Choroid plexus epithelial cell (primary cell): ENCODE measurements at places on chromosomes 13 and 19.

- DNase-seq: no peak
Measured at GRCh38 chr19:30390356-30390988, 18.3 kb downstream of the ZNF536 start.

DNA sequence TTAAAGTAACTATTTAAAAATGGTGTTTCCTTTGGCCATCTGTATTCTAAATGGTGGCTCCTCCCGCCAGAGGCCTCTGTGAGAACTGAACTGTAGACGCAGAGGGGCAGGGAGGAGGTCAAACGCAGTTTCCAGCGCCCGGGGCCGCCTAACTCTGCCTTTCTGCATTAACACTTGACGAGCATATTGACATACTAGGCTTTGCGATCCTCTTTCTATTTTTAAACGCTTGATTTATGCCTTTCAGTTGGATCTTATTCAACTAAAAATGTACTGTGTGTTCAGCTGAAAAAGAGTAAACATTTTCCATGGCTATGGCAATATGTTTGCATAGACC lies 74.7 kb downstream of the SPACA7 start:
- DNase-seq: no peak

DNA sequence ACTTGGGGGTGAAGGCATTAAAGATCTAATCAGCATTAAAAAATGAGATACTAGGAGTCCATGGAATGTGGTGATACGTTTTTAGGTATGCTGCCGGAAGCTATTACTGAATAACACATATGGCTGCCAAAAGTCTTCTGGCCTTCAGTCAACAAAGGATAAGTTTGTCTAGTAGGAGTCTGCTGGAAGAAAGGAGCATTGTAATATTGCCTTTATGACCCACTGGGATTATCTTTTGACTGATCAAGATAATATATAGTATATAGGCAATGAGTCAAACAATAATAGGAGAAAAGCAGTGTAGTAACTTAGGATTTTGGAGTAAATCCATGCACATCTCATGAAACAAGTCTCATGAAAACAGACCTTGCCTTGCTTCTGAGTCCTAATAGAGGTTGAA lies 295.4 kb downstream of the SLITRK6 start:
- DNase-seq: peak; percentile 52

DNA sequence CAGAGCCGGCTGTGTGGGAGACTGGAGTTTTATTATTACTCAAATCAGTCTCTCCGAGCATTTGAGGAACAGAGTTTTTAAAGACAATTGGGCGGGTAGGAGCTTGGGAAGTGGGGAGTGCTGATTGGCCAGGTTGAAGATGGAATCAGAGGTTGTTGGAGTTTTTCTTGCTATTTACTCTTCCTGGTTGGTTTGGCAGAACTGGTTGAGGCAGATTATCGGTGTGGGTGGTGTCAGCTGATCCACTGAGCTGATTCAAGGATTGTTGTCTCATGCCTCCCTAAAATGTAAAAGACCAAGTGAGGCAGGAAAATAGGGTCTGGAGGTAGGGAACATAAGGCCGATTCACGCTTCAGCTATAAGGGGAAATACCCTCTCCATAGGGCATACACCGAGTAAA lies 1.3 kb upstream of the TDRD12 start:
- DNase-seq: no peak

DNA sequence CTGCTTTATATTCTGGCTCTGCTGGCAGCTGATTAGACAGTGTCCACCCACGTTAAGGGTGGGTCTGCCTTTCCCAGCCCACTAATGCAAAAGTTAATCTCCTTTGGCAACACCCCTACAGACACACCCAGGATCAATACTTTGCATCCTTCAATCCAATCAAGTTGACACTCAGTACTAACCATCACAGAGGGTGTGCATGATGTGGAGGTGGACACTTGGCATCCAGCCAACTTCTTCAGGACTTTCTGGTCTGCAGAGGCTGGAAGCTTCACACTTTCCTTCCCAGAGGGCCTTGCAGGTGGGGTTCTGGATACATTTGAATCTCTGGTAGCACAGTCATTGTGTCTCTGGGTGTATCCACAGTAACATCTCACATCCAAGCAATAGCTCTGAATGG lies 18.9 kb upstream of the IGFL1 start:
- no peak for DNase-seq

GRCh38 chr19:38183251-38183897 lies 40.6 kb downstream of the DPF1 start:
- peak; percentile 35 for DNase-seq

DNA sequence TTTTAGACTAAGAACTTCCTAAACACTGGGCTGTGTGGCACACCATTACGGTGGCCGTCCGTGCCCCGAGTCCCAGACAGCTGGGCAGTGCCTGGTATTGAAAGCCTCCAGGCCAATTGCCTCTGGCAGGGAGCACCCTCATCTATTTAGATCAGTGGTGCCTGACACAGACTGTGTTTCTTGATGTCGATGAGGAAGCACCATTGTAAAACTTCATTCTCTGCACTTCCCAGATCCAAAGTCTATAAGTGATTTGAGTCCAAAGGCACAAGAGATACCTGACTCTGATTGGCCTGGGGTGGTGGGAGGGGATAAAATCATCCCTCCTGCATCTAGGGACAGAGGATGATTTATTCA lies 8.5 kb upstream of the STK24 start:
- no peak for DNase-seq

DNA sequence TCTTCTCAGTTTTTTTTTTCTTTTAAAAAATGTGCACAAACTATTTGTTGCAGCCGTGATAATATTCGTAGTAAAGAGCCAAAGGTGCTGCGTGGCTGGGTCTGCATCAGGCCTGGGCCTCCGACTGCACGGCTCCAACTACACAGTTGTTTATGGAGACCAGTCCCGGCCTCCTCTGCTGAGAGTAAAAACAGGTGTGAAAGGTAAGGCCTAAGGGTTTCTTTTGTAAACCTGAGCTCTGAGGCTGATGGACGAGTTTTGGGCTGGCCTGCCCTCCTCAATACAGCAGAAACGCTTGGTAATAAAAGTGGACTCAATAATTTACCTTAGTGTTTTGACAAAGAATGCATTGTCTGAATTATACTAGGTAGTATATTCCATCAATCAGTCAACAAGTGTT lies 3.9 kb downstream of the MBNL2 start:
- no peak for DNase-seq

DNA sequence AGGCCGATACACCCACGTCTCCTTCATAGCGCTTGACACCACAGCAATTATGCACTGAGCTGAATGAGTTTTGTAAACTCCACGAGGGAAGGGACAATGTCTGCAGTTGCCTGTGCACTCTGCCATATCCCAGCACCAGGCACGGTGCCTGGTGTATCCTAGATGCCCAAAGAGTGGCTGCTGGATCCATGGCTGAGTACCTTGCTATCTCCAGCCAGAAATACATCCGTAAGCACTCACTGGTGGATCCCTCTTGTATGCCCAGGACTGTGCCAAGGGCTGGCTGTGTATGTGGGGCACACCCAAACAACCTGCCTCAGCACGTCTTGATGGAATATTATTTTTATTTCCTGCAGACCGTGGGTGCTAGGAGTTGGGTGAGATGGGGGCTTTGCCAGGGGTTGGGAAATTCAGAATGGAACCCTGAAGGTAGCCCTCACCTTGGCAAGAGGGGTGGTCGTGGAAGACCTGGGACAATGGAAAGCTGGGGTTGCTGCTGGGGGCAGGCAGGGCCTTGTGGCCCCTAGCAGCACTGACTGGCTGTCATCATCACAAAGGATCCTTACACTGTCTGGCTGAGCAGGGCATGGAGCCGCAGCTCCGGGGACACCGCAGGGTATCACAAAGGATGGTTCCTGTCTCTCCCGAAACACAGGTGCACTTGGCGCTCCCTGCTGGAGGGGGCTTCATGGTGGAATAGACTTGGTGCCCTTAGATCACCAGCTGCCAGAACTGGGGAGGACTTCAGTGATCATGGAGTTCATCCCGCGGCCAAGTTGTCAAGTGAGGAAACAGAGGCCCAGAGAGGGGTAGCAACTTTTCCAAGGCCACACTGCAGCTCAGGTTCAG lies 131.3 kb downstream of the URI1 start:
- no peak for DNase-seq

GRCh38 chr19:10593148-10593547 lies 6.0 kb upstream of the AP1M2 start:
- DNase-seq: no peak

DNA sequence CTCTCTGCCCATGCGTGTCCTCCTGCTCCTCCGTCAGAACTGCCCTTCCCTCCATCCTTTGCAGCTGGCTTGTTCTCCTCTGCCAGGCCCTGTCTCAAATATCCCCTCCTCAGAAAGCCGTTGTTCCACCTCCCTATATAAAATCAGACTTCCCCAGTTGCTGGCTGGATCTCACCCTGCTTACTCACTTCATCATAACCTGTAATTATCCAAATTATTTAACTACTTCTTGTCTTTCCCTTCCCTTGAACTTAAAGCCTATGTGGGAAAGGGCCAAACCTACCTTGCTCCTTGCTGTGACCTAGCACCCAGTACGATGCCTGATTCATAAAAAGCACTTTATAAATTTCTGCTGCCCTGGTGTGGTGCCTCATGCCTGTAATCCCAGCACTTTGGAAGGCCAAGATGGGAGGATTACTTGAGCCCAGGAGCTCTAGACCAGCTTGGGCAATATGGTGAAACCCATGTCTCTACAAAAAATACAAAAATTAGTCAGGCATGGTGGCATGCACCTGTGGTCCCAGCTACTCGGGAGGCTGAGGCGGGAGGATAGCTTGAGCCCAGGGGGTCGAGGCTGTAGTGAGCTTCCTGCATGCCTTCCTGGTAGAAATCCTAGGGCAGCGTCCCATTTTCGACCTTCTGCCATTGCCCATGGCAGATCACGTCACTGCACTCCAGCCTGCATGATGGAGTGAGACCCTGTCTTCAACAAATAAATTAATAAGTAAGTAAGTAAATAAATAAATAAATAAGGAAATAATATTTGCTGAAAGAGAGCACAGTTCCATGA lies 39.5 kb upstream of the ZNF536 start:
- DNase-seq: no peak

- peak; percentile 90 for DNase-seq
Measured at GRCh38 chr19:8641908-8642547, 11.6 kb downstream of the NFILZ start.

GRCh38 chr19:11291991-11292390 lies 4.0 kb upstream of the TSPAN16 start:
- no peak for DNase-seq

DNA sequence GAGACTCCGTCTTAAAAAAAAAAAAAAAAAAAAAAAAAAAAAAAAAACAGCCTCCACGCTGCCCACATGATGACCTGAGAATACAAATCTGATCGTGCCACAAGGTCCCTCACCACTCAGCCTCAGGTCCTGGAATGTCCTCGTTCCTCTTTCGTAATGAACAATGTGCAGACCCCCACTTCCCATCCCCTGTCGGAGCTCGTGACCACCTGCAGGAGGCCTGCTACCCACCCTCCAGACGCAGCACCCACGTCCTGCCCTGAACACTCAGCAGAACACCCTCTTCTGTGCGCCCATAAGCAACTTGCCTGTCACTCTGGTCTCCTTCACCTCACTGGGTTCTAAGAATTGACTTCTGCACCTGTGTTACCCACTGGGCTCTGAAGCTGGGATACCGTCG lies 166.4 kb downstream of the KATNAL1 start:
- DNase-seq: no peak

GRCh38 chr19:56946159-56946558 lies 105.6 kb upstream of the PEG3 start:
- DNase-seq: no peak

- DNase-seq: no peak
Measured at GRCh38 chr13:100809129-100809390, 134.5 kb upstream of the TMTC4 start.

GRCh38 chr19:44807162-44807561 lies 1.7 kb upstream of the BCAM start:
- no peak for DNase-seq
